Hepatic stellate cell (primary cell): ENCODE measurements at places on chromosomes 6 and 20.

GRCh38 chr6:65262241-65262640 is 444.8 kb downstream of the EYS start:
- DNase-seq = no peak

GRCh38 chr6:127748290-127748689 is 152.6 kb downstream of the THEMIS start:
- no peak for DNase-seq

DNA sequence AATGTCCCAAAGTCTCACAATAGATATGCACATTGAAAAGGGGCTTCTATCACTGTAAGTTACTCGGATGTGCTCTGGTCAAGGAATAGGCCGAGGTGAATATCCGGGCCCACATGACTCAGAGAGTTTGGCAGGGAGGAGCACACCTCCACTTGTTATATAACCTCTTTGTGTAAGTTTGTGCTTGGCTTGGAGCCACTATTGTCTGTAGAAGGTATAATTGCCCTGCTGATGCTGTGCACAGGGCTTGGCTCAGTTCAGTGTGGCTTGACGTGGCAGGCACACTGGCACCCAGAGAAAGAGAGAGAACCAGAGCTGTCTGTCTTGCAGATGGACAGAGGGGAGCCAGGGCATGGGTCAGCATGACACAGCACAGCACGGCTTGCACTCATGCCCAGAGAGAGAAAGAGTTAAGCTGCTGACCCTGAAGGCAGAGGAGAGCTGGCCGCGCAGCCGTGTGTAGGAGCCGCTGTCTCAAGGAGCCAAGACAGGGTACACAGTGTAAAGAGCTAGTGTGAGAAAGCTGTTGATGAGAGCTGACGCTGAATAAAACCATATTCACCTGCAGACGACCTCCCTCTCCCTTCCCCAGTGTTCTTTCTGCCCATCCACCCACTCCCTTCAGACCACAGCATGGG is 482.5 kb downstream of the C6orf118 start:
- no peak for DNase-seq

- no peak for DNase-seq
These were observed 27.9 kb downstream of the TCF15 start for GRCh38 chr20:582204-582603.

- no peak for DNase-seq
These were observed 751.6 kb downstream of the EYS start for GRCh38 chr6:64955435-64955848.

DNA sequence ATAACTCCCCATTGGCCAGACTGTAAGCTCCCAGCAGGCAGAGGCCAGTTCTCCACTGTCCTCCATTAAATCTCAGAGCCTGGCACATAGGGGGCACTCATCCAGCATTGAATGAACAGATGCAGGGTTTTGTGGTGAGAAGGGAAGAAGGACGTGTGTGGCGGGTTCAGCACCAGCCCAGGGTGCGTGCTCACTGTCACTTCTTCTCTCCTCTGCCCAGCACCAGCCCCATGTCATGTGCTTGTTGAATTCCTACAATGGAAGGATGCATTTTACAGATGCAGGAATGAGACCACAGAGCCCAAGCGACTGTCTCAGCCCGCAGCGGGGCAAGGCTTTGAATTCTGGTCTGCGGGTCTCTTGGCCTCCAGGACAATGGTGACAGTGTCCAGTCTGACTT is 149.9 kb downstream of the CEBPB start:
- no peak for DNase-seq

DNA sequence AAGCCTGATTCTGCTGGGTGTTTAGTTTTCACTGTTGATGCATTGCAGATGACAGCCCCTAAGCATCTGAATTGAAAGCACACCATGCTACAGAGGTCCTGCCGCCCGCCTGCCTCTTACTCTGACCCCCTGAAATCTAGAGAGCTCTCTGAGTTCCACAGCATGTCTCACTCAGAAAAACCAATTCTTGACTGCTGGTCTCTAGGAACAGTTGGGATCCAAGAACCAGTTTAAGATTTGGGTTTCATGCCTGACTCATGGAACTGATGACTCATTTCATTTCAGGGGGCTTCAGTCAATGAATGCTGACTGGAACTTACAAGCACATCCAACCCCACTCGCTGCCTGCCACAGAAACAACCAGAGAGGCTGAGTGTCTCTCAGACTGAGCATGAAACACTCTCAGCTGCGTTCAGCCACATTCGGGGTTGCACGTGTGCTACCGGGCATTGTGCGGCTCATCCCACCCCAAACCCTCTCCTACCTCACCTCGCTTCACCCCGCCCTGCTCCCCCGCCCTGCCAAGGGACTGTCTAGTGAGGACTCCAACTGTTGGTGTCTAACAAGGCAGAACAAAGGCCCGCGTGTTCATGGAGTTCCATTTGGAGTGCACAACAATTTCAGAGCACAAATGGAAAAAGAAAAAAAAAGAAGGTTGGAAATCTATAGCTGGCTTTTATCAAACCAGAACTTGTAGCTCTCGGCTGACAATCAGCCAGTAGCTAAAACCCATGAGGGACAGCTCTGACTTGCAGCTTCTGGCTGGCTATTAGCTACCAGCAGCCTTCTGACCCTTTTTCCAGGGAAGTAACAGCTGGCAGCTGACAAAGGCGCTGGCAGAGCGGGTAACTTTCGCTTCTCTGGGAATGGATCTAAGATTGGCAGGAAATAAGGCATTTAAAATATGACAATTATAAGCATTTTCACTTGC is 20.0 kb upstream of the TRAF3IP2 start:
- DNase-seq = no peak

DNA sequence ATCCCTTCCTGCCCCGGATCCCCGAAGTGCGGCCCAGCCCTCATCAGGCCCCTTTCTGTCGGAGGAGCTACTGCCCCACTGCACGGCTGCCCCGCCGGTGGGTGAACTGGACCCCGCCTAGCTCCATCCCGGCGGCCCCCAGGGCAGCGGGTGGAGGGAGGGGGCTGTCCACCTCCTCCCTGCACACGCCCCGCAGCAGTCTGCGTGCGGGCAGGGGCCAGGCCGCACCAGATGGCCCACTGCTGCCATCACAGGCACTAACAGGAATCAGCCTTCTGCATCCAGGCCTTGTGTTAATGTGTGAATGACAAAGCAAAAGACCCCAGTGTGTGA is 54.9 kb upstream of the UNC93A start:
- DNase-seq = no peak

GRCh38 chr20:19778404-19778803 is 20.3 kb downstream of the RIN2 start:
- no peak for DNase-seq

DNA sequence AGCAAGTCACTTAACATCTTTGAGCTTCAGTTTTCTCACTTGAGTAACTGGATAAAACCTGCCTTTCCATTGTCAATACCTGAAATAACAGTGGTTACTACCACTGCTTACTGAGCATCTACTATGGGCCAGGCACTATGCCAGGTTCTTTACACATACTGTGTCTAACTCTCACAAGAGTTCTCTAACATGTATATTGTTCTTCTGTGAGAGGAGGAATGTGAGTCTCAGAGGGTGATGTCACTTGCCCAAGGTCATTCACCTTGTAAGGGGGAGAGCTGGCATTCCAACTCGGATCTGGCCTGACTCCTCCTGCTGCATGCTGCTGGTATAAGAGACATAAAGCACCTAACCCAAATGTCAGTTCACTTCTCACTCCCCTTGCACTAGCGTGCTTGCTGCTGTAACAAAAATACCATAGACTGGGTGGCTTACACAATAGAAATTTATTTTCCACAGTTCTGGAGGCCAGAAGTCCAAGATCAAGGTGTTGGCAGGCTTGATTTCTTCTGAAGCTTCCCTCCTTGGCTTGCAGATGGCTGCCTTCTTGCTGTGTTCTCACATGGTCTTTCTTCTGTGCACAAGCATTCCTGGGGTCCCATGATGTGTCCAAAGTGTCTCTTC is 21.9 kb upstream of the SGK2 start:
- no peak for DNase-seq

DNA sequence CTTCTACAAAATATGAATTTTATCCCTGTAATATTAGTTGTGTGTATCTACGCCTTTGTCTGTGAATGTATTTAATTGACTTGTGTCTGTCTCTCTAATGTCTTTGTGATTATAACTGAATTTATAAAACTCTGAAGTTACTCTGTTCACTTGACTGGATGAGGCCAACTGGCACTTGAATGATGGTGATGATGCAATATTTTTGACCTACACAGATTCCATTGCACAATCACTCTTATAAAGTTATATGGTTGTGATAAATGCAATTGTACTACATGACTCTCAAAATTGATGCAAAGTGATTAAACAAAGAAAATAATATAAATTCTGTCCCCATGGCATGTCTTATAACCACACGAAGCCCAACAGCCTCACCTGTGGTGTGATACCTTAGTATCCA is 287.3 kb upstream of the PLN start:
- no peak for DNase-seq

DNA sequence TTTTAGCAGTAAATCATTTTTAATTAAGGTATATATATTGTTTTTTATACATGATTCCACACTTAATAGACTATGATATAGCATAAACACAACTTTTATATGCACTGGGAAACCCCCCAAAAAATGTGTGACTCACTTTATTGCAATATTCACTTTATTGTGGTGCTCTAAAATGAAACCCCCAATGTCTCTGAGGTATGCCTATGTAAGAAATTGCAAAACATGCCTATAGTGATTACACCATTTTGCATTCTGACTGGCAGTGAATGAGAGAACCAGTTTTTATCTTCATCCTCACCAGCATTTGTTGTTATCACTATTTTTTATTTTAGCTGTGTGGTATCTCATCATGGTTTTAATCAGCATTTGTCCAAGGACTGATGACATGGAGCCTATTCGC is 8.5 kb upstream of the CST11 start:
- DNase-seq = no peak

DNA sequence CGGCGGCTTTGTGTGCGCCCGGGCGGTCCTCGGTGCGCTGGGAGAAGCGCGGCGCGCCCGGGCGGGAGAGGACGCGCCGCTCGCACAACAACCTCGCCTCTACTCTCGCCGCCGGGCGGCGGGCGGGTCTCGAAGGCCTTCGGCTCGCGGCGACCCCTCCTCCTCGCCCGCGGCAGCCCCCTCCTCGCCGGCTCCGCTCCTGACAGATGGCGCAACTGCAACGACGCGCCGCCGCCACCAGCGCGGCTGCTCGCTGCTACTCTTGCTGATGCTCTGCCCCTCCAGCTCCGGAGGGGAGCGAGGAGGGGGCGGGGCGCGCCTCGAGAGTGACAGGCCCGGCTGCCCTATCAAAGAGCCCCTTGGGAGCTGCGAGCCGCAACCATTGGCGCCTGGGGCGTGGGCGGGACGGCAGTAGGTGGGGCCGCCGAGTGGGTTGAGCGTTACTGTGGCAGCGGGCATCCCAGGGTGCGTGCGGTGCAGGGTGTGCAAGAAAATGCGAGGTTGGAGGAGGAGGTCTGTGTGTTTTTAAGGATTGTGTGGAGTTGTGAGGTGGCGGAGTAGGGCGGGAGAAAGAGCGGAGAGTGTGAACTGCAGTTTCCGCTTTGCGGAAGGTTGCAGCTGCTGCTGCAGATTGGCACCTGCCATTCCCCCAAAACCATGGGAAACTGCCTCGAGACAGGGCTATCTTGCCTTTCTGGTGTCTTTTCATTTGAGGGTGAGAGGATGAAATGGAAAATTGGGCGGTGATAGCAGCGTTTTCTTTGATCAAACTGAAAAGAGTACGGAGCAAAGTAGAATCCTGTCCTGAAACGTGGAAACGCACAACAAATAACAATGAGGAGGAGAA is at the start of gene FYN:
FYN (minus strand) TSS at position 275 of the 847 bp plus-strand sequence. CDS start 153,401 bp downstream, outside the sequence.
- DNase-seq = peak; percentile 98

- DNase-seq = no peak
These were observed 116.7 kb downstream of the SULF2 start for GRCh38 chr20:47668313-47669151.

- DNase-seq = no peak
These were observed 15.2 kb downstream of the TAB2 start for GRCh38 chr6:149332602-149333265.

DNA sequence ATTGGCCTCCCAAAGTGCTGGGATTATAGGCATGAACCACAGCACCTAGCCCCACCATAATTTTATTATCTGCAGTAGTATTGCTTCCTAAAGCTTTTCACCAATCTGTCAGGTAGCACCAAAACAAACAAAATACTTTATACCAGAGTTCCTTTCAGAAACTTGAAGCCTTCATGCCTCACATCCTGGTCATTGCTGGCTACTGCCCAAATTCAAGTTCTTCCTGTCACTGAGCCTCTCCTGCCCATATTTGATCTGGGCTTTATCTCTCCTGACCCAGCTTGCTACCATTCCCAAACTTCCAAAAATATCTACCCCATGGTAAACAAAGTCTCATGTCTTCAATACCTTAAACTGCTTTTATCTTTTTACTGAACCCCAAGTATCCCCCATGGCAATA is 34.9 kb upstream of the DST start:
- peak; percentile 8 for DNase-seq

GRCh38 chr20:49676581-49677291 is 36.9 kb downstream of the B4GALT5 start:
- peak; percentile 46 for DNase-seq

GRCh38 chr20:12084482-12084881 is 166.8 kb downstream of the BTBD3 start:
- DNase-seq = no peak

DNA sequence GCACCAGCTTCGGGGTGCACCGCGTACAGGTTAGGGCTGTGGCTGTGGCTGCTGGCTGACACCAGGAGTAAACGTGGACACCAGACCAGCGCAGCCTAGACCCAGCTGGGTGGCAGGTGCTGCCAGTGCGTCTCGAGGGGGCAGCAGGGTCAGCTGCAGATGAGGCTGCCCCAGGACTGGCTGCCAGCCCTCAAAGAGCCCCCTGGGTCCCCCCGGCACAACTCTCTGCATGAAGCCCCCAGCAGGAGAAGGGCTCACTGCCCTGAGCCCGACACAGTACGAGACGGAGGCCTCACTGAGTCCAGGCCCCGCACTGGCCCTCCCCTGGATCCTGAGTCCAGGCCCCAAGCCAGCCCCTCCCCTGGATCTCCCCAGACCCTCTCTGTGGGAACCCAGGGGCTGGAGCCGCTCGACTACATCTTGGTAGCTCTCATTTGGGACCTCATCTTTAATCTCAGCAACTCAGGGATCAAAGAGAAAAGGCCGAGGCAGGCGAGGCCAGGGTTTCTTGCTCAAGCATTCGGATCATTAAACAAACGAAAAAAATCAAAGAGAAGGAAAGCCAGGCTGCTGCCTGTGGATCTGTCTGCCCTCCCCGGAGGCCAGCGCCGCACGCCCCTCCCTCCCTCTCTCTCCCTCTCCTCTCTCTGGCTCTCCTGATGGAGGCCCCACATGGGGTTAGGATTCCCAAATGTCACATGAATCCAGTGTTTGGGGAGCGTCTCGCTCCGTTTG is 7.0 kb upstream of the NKAIN4 start:
- no peak for DNase-seq

- no peak for DNase-seq
These were observed 163.3 kb downstream of the ARHGAP18 start for GRCh38 chr6:129546702-129547101.

- peak; percentile 43 for DNase-seq
These were observed 92.8 kb downstream of the CLIC5 start for GRCh38 chr6:45922728-45923351.

- DNase-seq = no peak
These were observed 71.5 kb upstream of the IFNGR1 start for GRCh38 chr6:137290601-137291261.

DNA sequence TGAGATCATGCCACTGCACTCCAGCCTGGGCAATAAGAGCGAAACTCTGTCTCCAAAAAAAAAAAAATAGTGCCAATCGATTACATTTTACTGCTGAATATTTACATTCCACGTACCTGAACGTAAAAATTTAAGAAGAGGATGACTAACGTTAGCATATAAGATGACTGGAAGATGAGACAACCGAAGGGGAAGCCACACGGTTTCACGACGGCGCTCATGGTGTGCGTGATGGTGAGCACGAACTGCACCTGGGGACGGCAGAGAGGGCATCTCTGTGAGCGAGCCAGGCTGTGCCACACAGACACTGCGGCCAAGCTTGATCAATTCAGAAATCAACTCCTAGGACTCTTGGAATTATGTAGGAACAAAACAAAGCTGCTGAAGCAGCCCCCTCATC is 54.5 kb downstream of the ELOVL2 start:
- DNase-seq = no peak
